ENCODE measurements at places on chromosomes 4 and X. TPM values are rescaled to one million over a fixed set of nuclear protein-coding genes. Genes with fewer than 3 reads are reported as not detected.

- no peak for DNase-seq
These were observed 121.2 kb upstream of the PDLIM3 start for GRCh38 chr4:185656467-185656931.

DNA sequence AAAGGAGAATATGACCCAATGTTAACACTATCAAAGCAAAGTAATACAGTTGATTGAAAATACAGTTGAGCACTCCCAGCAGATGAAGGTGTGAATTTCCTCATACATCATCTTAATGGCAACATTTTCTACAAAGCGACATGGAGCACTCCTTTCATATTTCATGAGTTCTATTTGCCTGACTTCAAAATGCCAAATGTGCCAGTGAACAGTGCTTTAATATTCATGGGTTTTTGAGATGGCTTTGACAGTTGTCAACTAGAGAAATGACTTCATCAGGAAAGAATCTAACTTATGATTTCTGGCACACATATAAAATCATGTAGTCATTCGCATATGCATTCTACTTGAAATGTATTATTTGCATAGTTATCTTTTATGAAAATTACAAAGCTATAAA lies 222.4 kb downstream of the GALNTL6 start:
- DNase-seq = no peak

DNA sequence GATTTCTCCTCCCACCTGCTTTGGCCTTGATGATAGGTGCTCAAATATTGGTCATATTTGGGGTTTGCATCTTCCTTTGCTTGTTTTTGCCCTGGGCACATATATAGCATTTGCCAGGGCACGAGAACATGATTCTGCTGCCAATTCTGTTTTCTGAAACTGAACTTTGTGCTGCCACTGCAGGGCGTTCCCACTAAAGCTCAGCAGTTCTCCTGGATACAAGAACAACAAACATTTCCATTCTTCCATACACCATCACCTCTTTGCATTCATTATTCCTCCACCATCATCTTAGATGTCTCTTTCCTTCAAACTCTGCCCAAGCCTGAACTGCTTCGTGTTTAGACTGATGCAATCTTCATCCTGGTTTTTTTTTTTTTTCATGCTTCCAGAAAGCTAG lies 36.3 kb upstream of the GATB start:
- no peak for DNase-seq

DNA sequence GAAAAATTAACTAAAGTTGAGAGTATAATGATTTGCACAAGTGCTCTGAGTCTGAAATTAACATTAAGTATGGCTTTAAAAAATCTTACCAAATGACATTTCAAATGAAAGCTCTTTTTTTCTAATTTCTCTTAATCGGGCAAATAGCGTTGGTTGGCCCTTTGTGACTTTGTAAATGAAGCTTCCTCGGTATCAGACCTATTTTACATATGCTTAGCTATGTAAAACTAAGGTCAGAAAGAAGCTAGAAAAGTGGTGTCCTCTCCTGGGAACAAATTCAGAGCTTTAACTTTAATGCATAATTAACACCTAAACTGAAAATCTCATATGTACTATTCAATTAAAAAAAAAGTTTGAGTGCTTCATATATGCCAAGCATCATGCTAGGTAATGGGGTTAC lies 62.7 kb downstream of the N4BP2 start:
- DNase-seq = no peak

DNA sequence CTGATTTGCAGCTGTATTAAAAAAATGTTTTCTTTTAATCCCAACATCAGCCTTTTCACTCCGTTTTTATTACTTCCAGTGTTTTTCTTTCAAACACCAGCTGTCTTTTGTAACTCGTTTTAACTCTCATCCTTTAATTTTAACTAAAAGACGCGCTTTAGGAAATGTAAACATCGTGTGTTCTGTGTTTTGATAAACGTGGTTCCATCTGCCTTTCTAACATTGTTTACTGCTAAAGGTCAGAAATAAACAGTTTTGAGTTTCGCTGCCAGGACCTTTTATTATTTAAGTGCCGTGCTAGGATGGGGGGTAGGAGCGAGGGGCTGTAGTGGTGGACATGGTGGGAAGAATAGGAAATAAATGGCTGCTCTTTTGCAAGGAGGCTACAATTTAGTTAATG lies 1.5 kb downstream of the N4BP2 start:
- no peak for DNase-seq

GRCh38 chrX:72100824-72101351 lies 30.8 kb downstream of the RTL5 start:
- no peak for DNase-seq

- peak; percentile 42 for DNase-seq
These were observed 902.8 kb upstream of the NDST4 start for GRCh38 chr4:116016201-116016600.

DNA sequence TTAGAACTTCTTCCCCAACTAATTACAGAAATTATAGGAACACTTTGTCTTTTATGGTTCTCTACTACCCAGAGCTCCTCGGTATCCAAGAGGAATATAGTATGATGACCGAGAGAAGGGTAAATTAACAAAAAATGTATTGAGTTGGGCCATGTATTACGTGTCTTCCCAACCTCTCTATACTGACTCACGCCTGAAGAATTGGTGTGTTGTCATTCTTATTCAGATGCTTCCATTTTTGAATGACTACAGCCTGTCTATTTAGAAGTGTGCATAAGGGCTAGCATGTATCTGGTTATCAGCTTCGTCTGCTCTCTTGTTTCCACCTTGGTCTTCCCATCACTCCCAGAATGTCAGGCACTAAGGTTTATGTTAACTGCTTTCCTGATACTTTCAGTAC lies 24.5 kb upstream of the SCD5 start:
- DNase-seq = no peak

CCDC158 gene
- 0.34 TPM for total RNA-seq

TKTL2 gene
- not detected for total RNA-seq

KIT gene
- total RNA-seq = 0.34 TPM

SPP1 gene
- total RNA-seq = 160 TPM
